B cell (primary cell): ENCODE measurements at places on chromosomes 13 and 19. TPM values are rescaled to one million over a fixed set of nuclear protein-coding genes. Genes with fewer than 3 reads are reported as not detected.

MBD3L2 gene
- polyA plus RNA-seq = not detected in 2 replicates

GRCh38 chr19:29658221-29658991 is 6.9 kb upstream of the PLEKHF1 start:
- no peaks in the 10 kb centered on the region for H3K4me1 ChIP-seq
- DNase-seq = no peak
- H3K27me3 ChIP-seq = no peaks in the 10 kb centered on the region
- H3K36me3 ChIP-seq = no peaks in the 10 kb centered on the region
- no peak overlapping the region for H3K27ac ChIP-seq
- no peak overlapping the region for H3K4me3 ChIP-seq

AMH gene
- polyA plus RNA-seq = 1.5 and 1.9 TPM in 2 replicates

FBN3 gene
- not detected in 2 replicates for polyA plus RNA-seq

NLRP5 gene
- polyA plus RNA-seq = not detected in 2 replicates

- no peaks in the 10 kb centered on the region for H3K27me3 ChIP-seq
- H3K27ac ChIP-seq = peak overlapping the region; percentile 87
- peak overlapping the region; percentile 45 for H3K4me3 ChIP-seq
These were observed 5.8 kb downstream of the PPP6R1 start for GRCh38 chr19:55252760-55253663.

DNA sequence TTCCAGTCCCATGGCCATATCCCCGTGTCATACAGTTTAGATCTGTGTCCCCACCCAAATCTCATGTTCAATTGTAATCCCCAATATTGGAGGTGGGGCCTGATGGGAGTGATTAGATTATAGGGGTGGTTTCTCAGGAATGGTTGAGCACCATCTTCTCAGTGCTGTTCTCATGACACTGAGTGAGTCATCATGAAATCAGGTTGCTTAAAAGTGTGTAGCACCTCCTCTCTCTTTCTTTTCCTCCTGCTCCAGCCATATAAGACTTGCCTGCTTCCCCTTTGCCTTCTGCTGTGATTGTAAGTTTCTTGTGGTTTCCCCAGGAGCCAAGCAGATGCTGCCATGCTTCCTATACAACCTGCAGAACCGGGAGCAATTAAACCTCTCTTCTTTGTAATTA is 197.8 kb downstream of the NALCN start:
- H3K27ac ChIP-seq = no peak overlapping the region
- H3K36me3 ChIP-seq = no peaks in the 10 kb centered on the region
- no peak for DNase-seq
- H3K27me3 ChIP-seq = no peaks in the 10 kb centered on the region

SDHAF1 gene
- 11.8 and 22.0 TPM in 2 replicates for polyA plus RNA-seq

GRCh38 chr13:83423381-83423780 is 458.9 kb downstream of the SLITRK1 start:
- H3K27ac ChIP-seq = no peak overlapping the region
- DNase-seq = no peak
- H3K36me3 ChIP-seq = no peaks in the 10 kb centered on the region
- no peak overlapping the region for H3K4me3 ChIP-seq
- no peaks in the 10 kb centered on the region for H3K27me3 ChIP-seq
- H3K4me1 ChIP-seq = no peaks in the 10 kb centered on the region

DNA sequence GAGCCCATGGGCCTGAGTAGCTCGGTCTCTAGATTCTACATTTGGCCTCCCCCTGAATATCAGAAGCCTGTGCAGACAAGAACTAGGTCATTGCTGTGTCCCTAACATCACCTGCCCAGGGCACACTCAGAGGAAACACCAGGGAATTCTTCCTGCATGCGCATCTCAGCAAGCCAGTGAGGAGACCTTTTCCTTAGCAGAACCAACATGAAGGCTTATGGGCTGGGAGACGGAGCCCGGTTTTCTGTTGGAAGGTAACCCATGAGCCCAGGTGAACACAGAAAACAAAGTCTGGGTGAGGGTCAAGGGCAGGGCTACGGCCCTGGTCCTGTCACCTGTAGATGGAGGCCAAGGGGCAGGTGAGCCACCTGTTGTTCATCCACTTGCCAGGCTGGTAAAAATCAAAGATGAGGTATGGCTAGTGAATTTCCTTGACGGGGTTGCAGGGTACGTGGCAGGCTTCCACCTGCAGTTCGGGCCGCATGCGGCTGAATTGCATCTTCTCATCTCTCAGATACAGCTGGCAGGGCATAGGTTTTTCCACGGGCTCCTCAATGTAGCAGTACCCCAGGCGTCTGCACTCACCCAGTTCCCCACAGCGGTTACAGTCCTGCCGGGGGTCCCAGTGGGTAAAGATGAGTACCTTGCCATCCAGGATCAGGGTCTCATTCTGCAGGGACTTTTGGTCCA is 3.6 kb upstream of the FAM187B start:
- H3K27me3 ChIP-seq = no peaks in the 10 kb centered on the region
- H3K36me3 ChIP-seq = no peaks in the 10 kb centered on the region
- H3K4me3 ChIP-seq = no peak overlapping the region
- DNase-seq = no peak
- H3K27ac ChIP-seq = no peak overlapping the region
- no peaks in the 10 kb centered on the region for H3K4me1 ChIP-seq

DNA sequence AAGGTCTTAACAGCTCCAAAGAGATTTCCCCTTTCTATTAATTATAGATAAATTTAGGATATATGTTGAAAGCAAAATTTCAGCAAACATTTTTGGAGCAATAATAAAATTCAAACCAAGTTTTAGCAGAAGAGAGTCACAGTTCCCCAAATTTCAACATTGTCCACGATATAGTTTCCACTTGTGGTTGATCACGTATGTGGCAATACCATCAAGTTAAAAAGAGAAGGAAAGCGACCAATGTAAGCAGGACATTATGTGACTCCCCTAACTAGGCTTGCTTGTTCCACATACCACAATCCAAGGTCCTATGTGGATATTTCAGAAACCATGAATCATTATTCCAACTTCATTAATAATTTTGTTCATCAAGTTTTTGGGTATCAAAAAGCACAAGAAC is 52.8 kb downstream of the ELF1 start:
- H3K27ac ChIP-seq = no peak overlapping the region
- no peak for DNase-seq
- H3K27me3 ChIP-seq = no peaks in the 10 kb centered on the region
- no peak overlapping the region for H3K4me3 ChIP-seq
- H3K36me3 ChIP-seq = peaks cover 7% of the 10 kb centered on the region

DNA sequence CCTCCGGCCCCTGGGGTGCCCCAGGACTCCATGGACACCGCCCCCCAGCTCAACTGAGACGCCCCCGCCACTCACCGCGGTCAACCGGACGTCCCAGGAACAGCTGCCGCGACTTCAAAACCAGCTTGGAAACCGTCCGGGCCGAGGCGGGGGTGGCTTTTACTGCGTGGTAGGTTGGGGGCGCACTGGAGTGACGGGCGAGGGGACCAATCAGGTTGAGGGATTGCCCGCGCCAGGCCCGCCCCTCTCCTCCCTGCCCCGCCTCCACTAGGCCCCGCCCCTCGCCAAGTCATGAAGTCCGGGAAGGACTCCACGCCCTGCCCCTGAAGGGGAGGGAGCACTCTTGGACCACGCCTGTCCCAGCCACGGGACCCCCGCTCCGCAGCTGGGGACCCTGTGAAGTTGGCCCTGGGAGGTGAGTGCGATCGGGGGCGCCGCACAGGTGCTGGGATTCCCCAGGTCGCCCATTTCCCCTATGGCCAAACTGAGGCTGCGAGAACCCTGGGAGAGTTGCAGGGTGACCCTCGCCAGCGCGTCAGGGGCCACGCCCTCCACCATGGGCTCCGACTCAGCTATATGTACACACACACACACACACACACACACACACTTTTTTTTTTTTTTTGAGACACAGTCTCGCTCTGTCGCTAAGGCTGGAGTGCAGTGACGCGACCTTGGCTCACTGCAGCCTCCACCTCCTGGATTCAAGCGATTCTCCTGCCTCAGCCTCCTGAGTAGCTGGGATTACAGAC is at the start of gene PLIN3:
TSS of gene PLIN3 (minus strand) at position 134 of the 752 bp plus-strand sequence. CDS start 6,273 bp downstream, outside the sequence.
- peak; percentile 94 for DNase-seq
- no peaks in the 10 kb centered on the region for H3K36me3 ChIP-seq
- peaks cover 6% of the 10 kb centered on the region for H3K4me1 ChIP-seq
- no peaks in the 10 kb centered on the region for H3K27me3 ChIP-seq
- peak within 1 kb of the TSS; percentile 56 for H3K27ac ChIP-seq

GRCh38 chr19:41297628-41298347 is 12.2 kb upstream of the CCDC97 start:
- peaks cover 88% of the 10 kb centered on the region for H3K36me3 ChIP-seq
- H3K27me3 ChIP-seq = no peaks in the 10 kb centered on the region
- H3K4me1 ChIP-seq = peaks cover 51% of the 10 kb centered on the region
- no peak overlapping the region for H3K4me3 ChIP-seq

DNA sequence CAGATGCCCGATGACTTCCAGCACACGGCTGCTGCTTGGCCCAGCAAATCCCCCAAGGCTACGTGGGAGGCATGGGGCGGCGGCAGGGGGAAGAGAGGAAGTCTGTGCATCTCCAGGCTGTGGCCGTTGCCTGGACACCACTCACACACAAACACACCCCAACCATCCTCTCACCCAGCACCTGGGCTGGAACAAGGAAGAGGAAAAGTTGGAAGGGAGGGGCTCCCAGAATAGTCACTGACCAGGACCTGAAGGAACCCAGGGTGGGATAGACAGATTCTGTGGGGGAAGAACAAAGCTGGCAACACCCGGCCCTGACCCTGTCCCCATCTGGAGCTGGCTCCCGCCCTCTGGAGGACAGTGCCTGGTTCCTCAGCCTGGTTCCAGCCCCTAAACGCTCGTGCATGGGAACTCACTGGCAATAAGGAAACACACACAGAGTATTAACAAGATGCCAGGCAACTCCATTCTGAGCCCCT is 11.2 kb downstream of the PPP6R1 start:
- no peak for DNase-seq
- H3K36me3 ChIP-seq = peaks cover 64% of the 10 kb centered on the region
- H3K4me3 ChIP-seq = no peak overlapping the region
- peaks cover 60% of the 10 kb centered on the region for H3K4me1 ChIP-seq
- H3K27ac ChIP-seq = peak overlapping the region; percentile 45

- no peak overlapping the region for H3K27ac ChIP-seq
- no peak overlapping the region for H3K4me3 ChIP-seq
- H3K27me3 ChIP-seq = no peaks in the 10 kb centered on the region
- H3K36me3 ChIP-seq = no peaks in the 10 kb centered on the region
These were observed 299.8 kb downstream of the KLF5 start for GRCh38 chr13:73358606-73359095.

KLC3 gene
- not detected in 2 replicates for polyA plus RNA-seq

LGI4 gene
- 0.40 and 0.74 TPM in 2 replicates for polyA plus RNA-seq

DNA sequence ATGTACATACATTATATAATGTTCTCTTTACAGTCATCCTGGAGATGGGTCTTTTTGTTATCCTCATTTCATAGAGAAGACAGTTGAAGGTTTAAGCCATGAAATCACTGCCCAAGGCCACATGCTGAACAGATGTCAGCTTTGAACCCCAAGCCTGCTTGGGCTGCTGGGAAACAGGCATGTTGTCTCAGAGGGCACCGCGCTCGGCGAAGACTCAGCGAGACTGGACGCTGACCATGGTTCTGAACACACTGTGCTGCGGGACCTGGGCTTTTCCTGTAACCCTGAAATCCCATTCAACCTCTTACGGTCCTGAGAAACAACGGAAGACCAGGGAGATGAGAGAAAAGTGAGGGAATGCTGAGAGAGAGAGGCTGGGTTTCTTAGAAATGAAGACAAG is 27.3 kb downstream of the LRFN3 start:
- no peak for DNase-seq
- no peak overlapping the region for H3K4me3 ChIP-seq
- H3K27ac ChIP-seq = no peak overlapping the region
- H3K27me3 ChIP-seq = peaks cover 8% of the 10 kb centered on the region
- peaks cover 13% of the 10 kb centered on the region for H3K4me1 ChIP-seq

GRCh38 chr19:54206831-54207177 is 6.1 kb downstream of the RPS9 start:
- H3K36me3 ChIP-seq = peaks cover 61% of the 10 kb centered on the region
- DNase-seq = no peak
- no peak overlapping the region for H3K4me3 ChIP-seq
- peaks cover 82% of the 10 kb centered on the region for H3K4me1 ChIP-seq
- H3K27ac ChIP-seq = no peak overlapping the region

DNA sequence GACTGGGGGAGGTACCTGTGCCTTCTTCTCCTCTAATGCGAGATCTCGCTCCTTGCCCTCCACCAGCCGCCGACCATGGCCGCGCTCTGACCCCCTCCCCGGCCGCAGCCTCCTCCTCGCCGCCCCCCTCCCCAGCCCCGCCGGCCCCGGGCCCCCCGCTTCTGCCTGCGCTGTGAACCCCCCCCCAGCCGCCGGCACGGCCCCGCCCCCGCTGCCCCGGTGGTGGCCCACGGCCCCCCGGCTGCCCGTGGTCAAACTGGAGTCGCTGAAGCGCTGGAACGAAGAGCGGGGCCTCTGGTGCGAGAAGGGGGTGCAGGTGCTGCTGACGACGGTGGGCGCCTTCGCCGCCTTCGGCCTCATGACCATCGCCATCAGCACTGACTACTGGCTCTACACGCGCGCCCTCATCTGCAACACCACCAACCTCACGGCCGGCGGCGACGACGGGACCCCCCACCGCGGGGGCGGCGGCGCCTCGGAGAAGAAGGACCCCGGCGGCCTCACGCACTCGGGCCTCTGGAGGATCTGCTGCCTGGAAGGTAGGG is at the start of gene CACNG8:
TSS of gene CACNG8 (plus strand) at position 51 of the 545 bp plus-strand sequence.
- no peak within 1 kb of the TSS for H3K27ac ChIP-seq
- peaks cover 3% of the 10 kb centered on the region for H3K4me1 ChIP-seq
- peaks cover 26% of the 10 kb centered on the region for H3K27me3 ChIP-seq
- no peaks in the 10 kb centered on the region for H3K36me3 ChIP-seq
- H3K4me3 ChIP-seq = no peak within 1 kb of the TSS

DNA sequence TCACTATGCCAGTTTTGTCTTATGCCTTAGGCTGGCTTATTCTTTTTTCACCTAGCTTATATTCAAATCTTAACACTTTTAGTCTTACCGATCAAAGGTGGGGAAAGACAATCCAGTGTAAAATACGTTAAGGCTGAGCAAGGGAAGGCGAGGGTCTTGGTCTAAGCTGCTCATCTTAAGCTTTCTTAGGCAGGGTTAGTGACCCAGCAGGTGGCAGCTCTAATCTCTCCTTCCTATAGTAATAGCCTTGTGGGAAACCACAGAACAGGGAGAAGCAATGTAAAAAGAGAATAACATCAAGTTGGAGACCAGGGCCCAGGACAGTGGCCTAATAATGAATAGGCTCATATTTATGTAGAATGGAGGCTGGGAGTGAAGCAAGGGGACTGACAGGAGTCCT is 45.9 kb downstream of the COG3 start:
- H3K4me3 ChIP-seq = no peak overlapping the region
- H3K27me3 ChIP-seq = no peaks in the 10 kb centered on the region
- peaks cover 48% of the 10 kb centered on the region for H3K36me3 ChIP-seq
- H3K4me1 ChIP-seq = peaks cover 3% of the 10 kb centered on the region
